ENCODE measurements at places on chromosomes 16 and 17.

DNA sequence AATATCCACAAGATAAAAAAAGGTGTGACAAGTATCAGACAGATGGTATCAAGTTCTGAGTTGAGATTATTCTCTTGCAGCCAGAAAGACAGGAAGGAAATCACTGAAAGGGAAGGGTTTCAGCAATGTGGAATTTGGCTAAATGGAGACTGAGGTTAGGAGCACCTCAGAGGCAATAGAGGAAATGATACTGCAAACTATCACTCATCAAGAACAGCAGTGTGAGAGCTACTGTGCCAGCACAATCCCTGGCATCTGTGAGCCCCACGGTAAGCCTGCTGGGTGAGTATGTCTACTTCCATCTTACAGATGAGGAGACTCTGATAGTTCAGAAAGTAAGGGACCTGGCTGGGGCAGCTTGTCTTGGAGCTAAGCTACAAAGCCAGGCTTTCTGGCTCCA lies 162.0 kb downstream of the SALL1 start:
- DNase-seq, result no peak

DNA sequence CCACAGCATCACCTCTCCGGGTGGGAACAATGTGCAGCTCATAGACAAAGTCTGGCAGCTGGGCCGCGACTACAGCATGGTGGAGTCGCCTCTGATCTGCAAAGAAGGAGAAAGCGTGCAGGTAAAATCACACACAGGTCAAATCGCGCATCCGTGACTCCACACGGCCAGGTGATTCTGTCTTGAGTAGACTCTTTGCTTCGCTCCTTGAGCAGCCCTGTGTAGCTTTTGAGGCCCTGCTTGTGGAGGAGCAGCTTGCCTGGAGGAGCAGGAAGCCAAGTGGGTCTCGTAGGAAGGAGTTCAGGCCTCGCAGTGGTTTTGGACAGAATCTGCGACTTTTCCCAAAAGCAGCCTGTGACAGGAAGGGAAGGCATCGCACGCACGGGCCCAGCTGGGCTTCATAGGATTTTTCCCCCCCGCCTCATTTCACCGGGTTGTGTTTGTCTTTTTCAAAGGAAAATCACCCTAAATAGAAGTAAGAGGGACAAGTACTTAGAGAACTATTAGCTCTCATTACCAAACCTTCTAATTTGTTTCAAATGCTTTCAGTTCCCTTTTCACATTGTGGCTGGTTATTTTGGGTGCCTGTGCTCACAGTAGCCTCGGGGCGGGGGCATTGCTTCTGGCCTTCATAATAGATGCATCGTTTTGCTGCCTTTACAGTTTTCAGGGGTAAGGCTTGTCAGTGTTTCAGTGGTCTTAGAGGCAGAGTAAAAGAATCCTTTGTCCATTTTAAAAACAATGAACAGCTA lies 71.5 kb downstream of the SEC14L1 start:
- no peak for DNase-seq

DNA sequence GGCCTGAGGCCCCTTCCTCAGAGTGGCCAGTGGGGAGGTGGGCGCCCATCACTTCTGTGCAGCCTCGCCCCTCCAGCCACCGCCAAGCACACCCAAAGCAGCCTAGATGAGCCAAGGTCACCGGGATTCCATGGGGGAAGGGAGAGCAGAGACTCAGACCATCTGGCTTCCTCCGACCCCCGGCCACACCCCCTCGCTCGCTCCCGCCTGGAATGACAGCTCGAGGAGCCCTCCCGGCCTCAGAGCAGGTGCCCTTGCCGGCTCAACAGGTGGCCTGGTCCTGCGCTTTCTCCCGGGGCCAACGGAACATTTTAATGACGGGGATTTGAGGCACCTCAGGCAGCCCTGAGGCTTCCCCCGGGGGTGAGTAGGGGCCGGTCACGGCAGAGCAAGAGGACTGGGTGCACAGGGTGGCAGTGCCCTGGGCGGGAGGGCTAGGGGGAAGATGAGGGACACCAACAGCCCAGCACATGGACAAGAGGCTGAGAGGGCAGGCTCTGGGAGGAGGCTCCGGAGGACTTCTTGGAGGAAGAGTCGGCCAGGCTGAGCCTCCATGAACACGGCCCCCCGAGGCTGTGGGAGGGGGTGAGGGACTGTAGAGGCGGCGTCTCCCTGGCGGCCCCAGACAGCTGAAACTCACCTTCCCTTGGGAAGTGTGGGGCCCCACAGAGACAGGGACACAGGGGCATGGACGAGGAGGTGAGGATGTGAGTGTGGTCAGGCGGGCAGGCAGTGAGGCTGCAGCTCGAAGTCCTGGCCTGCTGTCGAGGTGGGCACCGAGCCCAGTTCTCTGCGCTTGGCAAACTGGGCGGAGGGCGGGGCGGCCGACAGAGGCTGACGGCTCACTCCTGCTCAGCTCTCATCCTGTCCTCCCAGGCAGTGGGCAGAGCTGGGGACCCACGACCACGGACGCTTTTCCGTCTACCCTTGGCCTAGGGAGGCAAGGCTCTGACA lies 12.5 kb upstream of the C1QTNF8 start:
- no peak for DNase-seq

DNA sequence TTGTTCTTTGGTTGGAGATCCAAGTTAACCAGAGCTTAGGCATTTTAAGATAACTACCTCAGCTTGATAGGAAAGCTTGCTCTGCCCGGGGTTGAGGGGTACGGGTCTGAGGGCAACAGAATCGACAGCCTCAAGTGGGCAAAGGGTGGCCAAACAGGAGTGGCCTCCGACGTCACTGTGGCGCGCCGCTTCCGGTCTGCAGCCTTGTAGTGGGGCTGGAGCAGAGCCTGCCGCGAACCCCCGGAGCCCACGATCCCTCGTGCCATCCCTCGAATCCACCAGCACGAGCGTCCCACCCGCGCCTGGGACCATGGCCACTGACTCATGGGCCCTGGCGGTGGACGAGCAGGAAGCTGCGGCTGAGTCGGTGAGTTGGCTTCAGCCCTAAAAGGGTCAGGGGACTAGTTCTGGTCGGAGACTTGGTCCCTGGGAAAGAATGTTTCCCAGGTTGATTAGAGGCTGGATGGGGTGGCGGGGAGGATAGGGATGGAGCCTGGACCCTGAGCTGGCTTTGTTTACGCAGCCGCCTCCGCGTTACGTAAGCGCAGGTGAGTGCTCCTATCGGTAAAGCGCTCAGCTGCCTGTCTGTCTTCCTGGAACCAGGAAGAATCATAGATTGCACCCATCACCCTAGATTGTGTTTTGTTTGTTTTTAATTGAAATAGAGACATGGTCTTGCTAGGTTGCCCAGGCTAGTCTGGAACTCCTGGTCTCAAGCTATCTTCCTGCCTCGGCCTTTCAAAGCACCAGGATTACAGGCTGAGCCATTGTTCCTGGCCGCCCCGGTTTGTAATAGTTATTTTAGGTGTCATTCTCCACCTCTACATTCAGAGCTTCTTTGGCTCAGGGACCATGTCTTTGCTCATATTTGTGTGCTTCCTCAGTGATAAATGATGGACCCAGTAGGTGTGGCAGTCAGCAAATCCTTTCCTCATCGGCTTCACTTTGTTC lies at the start of gene DDX19B:
Gene DDX19B, plus strand, starts transcription at position 199 of the 951 bp plus-strand sequence. Its CDS starts 112 bp downstream, at position 311.
- no peak for DNase-seq

DNA sequence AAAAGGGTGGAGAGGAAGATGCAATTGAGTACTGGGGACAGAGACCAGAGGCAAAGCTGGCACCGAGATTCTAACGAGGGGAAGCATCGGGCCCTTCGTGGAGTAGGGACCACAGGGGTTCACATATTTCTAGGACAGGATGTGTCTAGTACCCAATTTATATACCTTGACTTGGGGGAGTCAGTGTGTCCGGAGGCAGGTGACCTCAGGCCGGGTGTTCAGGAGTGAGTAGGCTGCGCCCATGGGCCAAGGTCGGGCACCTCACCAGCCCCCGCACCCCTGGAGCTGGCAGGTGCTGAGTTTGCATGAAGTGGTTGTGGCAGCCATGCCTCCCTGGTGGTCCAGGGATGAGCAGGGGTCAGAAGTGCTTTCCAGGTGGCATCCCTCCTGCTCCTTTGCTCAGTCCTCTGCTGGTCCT lies 8.6 kb upstream of the NXPH3 start:
- no peak for DNase-seq

DNA sequence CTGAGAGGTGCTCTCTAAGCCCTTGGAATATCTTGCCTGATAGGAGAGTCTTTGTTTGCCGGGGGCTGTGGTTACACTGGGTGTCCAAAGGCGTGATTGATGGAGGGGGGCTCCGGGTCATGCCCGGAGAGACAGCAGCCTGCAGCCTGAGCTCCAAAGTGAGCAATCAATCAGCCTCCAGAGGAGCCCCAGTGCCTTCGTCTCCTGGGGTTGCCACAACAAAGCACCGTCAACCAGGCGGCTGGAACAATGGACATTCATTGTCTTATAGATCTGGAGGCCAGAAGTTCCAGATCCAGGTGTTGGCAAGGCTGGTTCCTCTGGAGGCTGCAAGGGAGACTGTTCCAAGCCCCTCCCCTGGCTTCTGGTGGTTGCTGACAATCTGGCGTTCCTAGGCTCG lies 24.0 kb upstream of the GINS2 start:
- DNase-seq, result no peak

DNA sequence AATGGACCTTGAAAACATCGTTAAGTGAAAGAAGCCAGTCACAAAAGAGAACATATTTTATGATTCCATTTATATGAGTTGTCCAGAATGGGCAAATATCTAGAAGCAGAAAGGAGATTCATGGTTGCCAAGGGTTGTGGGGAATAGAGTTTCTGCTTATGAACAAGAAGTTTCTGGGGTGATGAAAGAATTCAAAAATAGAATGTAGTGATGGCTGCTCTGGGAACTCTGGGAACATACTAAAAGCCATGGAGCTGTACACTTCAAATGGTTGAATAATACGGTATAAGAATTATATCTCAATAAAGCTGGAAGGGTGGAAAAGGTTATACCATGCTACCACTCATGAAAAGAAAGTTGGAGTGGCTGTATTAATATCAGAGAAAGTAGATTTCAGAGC lies 18.5 kb downstream of the AKTIP start:
- no peak for DNase-seq

All from GM04503 (cell line).